ENCODE measurements at places on chromosomes 12 and 14. TPM values are rescaled to one million over a fixed set of nuclear protein-coding genes. Genes with fewer than 3 reads are reported as not detected.

The ACADS gene
- 5.2 TPM for total RNA-seq

The CSAD gene
- 5.0 TPM for total RNA-seq

The MYG1 gene
- 38.6 TPM for total RNA-seq

The CLEC4D gene
- not detected for total RNA-seq

The TAS2R7 gene
- total RNA-seq = not detected

The GDF3 gene
- total RNA-seq = not detected

The GPATCH2L gene
- total RNA-seq = 62.0 TPM

The ZFYVE1 gene
- total RNA-seq = 10.4 TPM

The EML5 gene
- total RNA-seq = under 0.01 TPM

The SPX gene
- total RNA-seq = 0.38 TPM

The POTEM gene
- total RNA-seq = not detected

Measured in regular cardiac myocyte (primary cell).